Left forelimb (tissue), 1 donor: ENCODE measurements at places on chromosomes 12 and 14.

- DNase-seq: no peak
Measured at GRCh38 chr12:102314821-102315220, 117.2 kb upstream of the PMCH start.

- DNase-seq: no peak
Measured at GRCh38 chr12:54412348-54412747, 6.7 kb downstream of the ITGA5 start.

- no peak for DNase-seq
Measured at GRCh38 chr14:68756000-68756481, 36.8 kb downstream of the ZFP36L1 start.

DNA sequence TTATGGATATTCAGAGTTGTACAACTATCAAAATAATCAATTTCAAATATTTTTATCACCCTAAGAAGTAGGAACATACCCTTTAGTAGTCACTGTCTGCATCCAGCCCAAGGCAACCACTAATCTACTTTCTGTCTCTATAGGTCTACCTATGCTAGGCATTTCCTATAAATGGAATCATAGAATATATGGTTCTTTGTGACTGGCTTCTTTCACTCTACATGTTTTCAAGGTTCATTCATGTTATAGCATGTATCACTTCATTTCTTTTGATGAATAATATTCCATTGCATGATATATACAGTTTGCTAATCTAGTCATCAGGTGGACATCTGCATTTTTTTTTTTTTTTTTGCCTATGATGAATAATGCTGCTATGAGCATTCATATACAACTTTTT, 112.4 kb downstream of the PPP1R12A start:
- DNase-seq: no peak

GRCh38 chr12:131221061-131221956, 267.6 kb downstream of the ADGRD1 start:
- no peak for DNase-seq

- DNase-seq: no peak
Measured at GRCh38 chr14:49893309-49894213, 679 bp downstream of the ARF6 start.

- DNase-seq: no peak
Measured at GRCh38 chr12:12909995-12910420, 18.6 kb downstream of the GPRC5A start.

DNA sequence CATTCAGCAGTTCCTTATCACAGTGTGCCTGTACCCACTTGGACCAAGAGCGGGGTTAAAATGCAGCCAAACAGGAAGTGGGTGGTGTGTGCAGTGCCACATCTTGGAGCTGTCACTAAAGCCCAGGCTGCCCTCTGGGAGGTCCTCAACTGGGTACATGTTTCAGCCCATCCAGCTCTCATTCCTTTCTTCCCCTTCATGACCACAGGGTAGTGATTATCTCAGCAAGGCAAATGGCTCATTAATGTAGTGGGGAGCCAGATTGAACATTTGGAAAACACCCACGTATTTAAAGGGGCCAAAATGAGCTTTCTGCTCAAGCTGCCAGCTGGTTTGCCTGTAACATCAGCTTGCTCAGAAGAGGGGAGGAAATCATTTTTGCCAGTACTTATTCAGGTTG, 210.8 kb upstream of the BTG1 start:
- DNase-seq: no peak

DNA sequence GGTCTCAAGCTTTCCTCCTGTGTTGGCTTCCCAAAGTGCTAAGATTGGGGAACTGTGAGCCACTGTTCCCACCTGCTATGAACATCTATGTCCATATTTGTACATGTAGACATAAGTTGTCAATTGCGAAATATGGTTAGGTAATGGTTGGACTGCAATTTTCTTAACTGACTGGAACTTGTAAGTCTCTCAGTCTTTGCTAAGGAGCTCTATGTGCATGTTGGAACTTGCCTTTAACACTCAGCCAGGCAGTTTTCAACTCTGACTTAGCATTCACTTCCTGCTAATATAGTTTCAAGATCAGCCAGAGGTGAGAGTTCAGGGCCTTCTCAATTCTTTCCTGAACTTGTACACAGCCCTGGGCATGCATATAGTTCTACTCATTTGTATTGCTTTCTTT, 44.5 kb upstream of the EEA1 start:
- DNase-seq: no peak

- DNase-seq: no peak
Measured at GRCh38 chr12:70719071-70719470, 81.8 kb upstream of the PTPRB start.

DNA sequence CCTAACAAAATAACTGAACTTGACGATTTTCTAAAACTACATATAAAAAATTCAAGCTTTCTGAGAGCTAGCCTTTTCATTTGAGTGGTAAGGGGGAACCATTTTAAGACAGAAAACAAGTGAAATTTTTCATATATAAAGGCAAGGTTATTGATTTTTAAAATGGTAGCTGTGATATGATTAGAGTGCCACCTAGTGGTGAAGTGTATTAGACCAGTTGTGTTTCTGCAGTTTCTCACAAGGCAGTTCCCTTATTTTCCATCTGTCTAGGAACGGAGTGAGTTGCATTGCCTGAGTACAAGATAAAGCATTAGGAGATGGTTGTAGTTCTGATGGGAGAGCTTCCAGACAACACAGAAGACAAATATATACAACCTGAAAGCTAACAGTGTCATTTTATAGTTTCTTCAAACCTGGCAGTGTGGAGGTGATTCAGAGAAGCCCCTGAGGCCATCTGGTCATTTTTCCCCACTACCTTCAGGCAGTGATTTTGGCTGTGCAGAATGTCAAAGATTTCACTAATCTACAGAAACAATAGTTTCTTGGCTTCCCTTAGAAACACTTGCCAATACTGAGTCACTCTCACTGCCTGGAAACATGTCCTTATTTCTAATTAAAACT, 180.8 kb downstream of the C12orf50 start:
- DNase-seq: no peak

- DNase-seq: no peak
Measured at GRCh38 chr12:51819736-51820525, 28.6 kb downstream of the FIGNL2 start.

GRCh38 chr14:105074601-105075053, 9.4 kb upstream of the GPR132 start:
- DNase-seq: no peak

- no peak for DNase-seq
Measured at GRCh38 chr14:54226103-54226502, 170.7 kb upstream of the CDKN3 start.

DNA sequence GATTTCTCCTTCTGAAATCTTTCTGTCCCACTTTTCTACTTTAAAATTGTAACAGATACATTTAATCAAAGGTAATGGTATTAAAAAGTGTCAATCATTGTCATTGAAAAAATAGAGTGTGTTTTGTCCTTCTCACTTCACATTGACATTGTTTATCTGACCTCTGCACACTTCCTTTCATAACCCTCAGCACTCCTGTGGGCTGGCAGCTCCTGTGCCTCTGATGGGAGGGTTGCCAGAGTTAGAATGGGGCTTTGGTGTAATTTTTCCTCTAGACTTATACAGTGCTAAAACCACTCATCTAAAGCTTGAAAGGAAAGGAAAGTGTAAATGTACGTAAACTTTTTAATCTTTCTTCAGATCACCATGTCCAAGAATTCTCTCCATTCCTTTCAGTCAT, 23.7 kb downstream of the KCNA1 start:
- DNase-seq: no peak

DNA sequence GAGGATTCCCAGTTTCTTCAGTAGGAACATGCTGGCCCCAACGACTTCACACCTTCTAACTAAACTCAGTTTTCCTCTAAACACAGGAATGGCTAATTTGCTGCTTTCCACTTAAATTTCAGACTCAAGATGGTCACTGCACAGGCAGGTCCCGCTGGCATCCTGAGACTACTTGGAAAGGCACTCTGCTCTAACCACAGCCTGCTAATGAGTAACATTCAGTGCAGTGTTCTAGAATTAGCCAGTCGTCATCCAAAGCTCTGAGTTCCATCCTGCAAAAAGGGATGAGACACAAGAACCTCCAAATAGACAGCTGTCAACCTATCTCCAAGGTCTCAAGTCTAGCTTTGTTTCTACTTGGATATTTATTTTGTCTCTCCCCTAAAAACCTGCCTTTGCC, 6.0 kb downstream of the CCDC92 start:
- no peak for DNase-seq

DNA sequence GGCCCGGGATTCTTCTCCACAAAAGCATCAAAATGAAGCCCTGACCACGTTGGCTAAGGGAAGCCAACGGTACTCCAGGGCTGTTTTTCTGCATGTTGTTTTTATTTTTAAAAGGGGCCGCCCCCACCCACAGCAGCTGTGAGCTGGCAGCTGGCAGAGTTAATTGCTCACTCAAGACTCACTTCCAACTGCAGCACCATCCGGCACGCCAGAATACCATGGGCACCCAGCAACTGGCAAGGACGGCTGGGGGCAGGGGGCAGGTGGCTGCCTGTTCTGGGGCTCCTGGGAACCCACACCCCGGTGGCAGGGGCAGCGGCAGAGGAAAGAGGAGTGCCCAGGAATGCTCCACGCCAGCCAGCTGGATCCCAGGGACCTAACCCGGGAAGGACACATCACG, 44.3 kb downstream of the NCOR2 start:
- no peak for DNase-seq

DNA sequence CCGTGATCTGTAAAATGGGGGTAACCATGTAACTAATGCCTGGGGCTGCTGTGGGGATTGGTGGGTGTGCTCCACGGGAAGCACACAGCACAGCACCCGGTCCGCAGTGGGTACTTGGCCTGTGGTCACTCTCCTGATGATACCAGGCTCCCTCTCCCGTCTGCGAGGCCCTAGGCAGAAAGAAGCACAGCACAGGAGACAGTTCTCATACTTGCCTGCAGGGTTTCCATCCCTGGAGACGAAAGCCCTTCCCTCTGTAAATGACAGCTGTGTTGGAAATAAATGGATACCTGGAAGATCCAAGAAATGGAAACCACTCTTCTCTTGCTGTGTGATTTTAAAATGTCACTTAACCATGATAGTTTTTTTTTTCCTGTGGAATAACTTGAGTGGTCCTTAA, 7.9 kb upstream of the PRMT8 start:
- no peak for DNase-seq

GRCh38 chr12:116336542-116337065, 59.1 kb upstream of the MED13L start:
- no peak for DNase-seq

- no peak for DNase-seq
Measured at GRCh38 chr14:32129124-32129523, 52.0 kb downstream of the ARHGAP5 start.

GRCh38 chr12:75784591-75784990, 247.0 kb downstream of the PHLDA1 start:
- no peak for DNase-seq

DNA sequence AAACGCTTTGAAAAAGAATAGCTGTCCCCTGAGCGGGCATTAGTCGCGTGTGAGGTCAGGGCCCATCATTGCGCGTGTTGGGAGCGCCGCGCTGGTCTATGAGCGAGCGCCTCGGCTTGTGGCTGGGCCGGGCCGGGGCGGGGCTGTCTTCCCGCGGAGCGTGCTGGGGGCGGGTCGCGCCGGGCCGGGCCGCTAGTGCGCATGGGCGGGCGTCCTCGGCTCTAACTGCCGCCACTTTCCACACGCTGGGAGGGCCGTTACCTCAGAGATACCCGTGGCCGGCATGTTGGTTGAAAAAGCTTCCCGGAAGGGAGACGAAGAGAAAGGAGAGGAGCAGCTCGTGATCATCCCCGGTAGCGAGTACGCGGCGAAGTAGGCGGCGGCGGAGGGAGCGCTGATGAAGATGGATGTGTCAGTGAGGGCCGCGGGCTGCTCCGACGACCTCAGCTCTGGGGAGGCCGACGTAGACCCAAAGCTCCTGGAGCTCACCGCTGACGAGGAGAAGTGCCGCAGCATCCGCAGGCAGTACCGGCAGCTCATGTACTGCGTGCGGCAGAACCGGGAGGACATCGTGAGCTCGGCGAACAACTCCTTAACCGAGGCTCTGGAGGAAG, at the start of gene EID3:
EID3 (plus strand) TSS at position 202 of the 614 bp plus-strand sequence; CDS start at position 398, 196 bp downstream.
- DNase-seq: peak; percentile 95
